T-helper 1 cell (primary cell): ENCODE measurements at places on chromosomes 6 and 20.

- no peak for DNase-seq
Observed at GRCh38 chr20:25194333-25194972, 1.1 kb upstream of the ENTPD6 start.

- no peak for DNase-seq
Observed at GRCh38 chr20:2521369-2522305, 12.9 kb upstream of the ZNF343 start.

- no peak for DNase-seq
Observed at GRCh38 chr20:49571553-49571835, 3.6 kb upstream of the PTGIS start.

DNA sequence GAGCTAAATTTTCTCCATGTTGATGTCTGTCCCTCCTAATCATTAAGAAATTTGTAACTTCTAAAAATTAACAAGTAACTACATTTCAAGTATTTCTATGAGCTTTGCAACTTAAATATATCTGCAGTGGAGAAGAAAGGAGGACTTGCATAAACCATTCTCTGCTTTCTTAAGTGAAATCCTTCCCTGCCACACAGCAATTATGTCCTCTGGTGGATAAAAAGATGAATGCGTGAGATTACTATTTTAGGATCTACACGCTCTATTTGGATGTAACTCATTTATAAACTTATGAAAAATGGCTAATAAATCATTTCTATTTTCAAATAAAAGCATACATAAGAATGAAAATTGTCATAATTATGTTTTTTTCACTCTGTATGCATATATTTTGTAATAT lies 338.0 kb upstream of the PTCHD4 start:
- DNase-seq = no peak

DNA sequence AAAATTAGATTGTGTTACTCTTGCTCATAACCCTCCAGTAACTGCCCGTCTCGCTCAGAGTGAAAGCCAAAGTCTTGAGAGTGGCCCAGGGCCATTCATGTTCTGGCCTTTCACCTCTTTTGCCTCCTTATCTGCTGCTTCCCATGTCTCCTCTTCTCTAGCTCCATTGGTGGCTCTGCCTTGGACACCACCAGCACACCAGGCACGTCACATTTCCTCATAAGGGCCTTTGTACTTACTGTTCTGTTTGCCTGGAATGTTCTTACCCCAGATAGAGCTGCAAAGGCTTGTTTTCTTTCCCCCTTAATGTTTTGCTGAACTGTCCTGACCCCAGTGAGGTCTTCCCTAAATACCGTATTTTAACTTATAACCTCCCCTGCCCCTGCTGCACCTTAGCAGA lies 29.3 kb downstream of the MCM8 start:
- DNase-seq = no peak

GRCh38 chr6:16947375-16948015 lies 154.4 kb upstream of the STMND1 start:
- DNase-seq = no peak
